ENCODE measurements at places on chromosomes 11 and 22. TPM values are rescaled to one million over a fixed set of nuclear protein-coding genes. Genes with fewer than 3 reads are reported as not detected.
A peak's percentile ranks its signal among the peaks of the same experiment; 100 is the strongest.

DNA sequence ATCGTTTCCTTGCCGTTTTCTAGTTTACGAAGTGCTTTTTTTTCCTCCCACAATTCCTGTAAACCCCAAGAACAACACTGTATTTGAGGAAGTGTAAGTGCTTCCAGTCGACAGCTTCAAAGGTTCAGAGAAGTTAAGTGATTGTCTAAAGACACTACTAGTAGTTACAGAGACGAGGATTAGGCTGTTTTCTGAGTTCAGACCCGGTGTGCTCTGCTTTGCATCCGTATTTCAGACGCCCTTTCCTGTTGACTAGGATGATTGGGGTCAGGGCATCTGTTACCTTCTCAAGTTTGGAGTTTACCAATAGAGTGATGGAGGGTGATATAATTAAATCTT is 430 bp downstream of the CLP1 start:
- DNase-seq: no peak

Gene OR10A3
- not detected for total RNA-seq

GRCh38 chr22:50481045-50481439 is 301 bp upstream of the ADM2 start:
- no peak for DNase-seq

DNA sequence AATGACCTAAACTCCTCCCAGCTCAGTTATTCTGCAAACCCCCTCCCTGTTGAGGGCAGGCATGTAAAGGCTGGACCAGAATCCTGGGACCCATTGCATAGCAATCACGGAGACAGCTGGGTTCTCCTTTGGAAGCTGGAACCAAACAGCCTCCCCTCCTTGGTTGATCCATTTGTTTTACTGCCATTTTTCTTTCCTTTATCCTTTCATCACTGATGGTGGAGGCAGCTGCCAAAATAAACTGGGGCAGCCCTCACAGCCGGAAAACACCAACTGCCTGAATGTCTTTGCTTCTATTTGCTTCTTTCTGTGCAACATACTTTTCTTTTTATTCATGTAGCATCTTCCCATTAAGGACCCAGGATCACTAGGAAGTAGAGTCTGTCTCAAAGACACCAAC is 150.0 kb upstream of the SYT13 start:
- no peak for DNase-seq

GRCh38 chr11:67504005-67504949 is 886 bp downstream of the PITPNM1 start:
- peak; percentile 88 for DNase-seq

DNA sequence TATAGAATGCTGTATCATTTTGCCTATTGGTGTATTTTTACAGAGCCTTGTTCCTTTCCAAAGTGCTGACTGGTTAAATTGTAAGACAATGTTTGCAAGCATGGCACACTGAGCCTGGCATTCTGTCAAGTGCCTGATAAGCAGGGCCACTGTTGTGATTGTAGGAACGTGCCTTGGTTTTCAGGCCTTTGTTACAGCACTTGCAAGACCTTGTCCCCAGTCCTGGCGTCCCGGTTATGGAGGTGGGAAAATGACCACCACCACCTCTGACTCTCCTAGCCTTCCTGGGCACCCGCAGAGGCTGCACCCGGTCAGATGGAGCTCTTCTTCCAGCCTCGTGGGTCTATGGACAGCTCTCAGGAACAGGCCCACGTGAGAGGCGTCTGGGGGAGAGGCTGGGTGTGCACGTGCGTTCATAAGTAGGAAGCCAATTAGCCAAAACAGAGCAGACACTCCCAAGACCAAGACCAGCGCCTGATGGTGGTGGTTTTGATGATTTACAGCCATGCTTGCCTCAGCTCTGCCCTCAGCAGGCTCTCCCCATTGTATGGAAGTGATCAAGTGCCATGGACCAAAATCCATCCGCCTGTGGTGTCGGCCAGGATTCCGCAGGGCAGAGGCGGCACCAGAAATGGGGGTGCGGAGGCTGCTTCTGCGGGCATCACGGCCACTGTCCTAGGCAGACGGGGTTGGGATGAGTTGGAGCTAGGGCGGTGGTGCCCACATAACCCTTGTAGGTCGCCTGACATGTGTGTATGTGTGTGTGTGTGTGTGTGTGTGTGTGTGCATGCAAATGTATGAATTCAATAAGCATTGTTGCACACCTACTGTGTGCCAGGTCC is 89.8 kb downstream of the RTL6 start:
- peak; percentile 44 for DNase-seq

Gene OR2D2
- total RNA-seq: 0.43 TPM

Gene GLYAT
- total RNA-seq: not detected

- no peak for DNase-seq
Observed at GRCh38 chr22:37428649-37429586, 1.6 kb upstream of the ELFN2 start.

DNA sequence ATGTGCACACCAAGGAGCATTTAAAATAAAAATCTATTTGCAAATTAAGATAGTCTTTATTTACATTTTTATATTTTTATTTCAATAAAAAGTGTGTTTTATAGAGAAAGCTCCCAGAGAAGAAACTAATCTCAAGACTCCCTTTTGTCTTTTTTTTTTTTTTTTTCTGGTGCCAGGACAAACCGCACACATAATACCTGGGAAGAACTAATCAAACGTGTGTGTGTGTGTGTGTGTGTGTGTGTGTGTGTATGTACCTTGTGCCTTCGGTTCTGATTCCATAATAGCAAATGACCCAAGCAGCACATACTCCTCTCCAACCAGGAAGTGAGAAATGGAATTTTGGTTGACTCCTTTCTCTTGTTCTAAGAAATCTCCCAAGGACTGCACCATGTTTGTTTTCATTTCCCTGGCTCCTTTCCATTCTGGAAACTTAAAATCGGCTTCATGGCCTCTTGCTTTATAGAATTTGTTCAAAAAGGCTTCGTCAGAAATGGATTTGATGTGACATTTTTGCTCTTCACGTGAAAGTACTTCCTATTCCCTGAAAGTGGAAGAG is 65.3 kb downstream of the ST3GAL4 start:
- no peak for DNase-seq
